ENCODE measurements at places on chromosomes 2 and 18. TPM values are rescaled to one million over a fixed set of nuclear protein-coding genes. Genes with fewer than 3 reads are reported as not detected.

UGT1A1 gene
- not detected for polyA plus RNA-seq

- no peak for DNase-seq
These were observed 238.5 kb downstream of the ALPK2 start for GRCh38 chr18:58390399-58390798.

RAB6D gene
- not detected for polyA plus RNA-seq

GRCh38 chr2:18849841-18850578 lies 260.6 kb upstream of the NT5C1B start:
- no peak for DNase-seq

LYG1 gene
- 1.7 TPM for polyA plus RNA-seq

- DNase-seq = no peak
These were observed 41.1 kb upstream of the ASXL3 start for GRCh38 chr18:33536904-33537303.

DNA sequence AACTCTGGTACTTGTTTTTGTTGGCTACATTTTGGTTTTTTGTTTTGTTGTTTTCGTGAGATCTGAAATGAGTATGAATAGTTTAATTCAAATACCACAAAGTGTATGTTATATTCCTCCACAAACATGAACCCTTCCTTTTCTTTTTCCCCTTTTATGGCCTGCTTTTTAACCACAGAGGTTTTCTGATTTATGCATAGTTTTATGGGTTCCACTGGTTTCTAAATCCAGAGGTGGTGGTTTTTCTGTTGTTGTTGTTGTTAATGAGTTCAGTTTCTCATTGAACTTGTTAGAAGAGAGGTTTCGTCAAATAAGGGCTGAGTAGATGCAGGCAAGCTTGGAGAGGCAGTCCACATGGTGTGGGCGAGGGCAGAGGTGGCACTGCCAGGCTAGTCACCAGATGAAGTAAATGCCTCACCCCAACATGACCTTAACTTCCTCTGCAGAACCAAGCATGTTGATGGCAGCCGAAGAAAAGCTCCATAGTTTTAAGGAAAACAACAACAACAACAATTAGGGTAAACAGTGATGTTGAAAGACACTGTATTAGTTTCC lies 72.5 kb downstream of the RIF1 start:
- no peak for DNase-seq

- DNase-seq = no peak
These were observed 45.7 kb upstream of the NEMP2 start for GRCh38 chr2:190579915-190580846.

DNA sequence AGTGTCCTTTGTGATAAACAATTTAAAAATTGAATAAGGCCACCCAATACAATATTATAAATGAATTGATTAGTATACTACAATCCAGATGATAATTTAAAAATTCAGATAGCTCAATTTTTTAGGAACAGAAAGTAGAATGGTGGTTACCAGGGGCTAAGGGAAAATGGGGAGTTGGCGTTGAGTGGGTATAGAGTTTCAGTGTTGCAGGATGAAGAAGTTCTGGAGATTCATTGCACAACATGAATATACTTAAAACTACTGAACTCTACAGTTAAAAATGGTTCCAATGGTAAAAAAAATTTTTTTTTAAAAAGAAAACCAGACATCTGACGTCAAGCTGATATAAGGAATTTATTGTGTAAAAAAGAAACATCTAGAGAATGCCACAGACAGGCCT lies 20.9 kb downstream of the SLC39A6 start:
- no peak for DNase-seq

ACKR3 gene
- polyA plus RNA-seq = not detected

- no peak for DNase-seq
These were observed 84.2 kb downstream of the GAREM1 start for GRCh38 chr18:32386471-32386870.

LANCL1 gene
- 22.2 TPM for polyA plus RNA-seq

- no peak for DNase-seq
These were observed 41.3 kb downstream of the SCG2 start for GRCh38 chr2:223560749-223561435.

NOL4 gene
- not detected for polyA plus RNA-seq

ACVR1 gene
- 5.9 TPM for polyA plus RNA-seq

GRCh38 chr2:160747501-160748170 lies 254.0 kb upstream of the RBMS1 start:
- DNase-seq = no peak

DNA sequence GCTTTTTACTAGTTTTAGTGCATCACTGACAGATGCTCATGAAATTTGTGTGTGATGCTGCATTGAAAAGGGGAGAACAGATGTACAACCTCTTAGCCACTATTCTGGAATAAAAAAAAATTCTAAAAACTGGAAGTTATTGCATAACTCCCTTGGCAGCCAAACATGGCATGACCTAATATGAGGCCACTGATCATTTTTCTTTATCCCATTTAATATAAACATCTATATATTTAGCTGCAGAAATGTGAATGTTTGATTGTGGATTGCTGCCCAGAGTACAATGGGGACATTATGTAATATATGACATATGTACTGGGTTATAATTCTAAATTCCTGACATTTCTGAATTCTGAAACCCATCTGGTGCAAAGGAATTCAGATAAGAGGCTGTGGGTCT lies 86.5 kb downstream of the CDCA7 start:
- DNase-seq = no peak

ZDBF2 gene
- 0.03 TPM for polyA plus RNA-seq

GRCh38 chr2:53200072-53200471 lies 567.5 kb upstream of the CHAC2 start:
- DNase-seq = no peak

GRCh38 chr2:48983551-48983950 lies 170.8 kb downstream of the FSHR start:
- no peak for DNase-seq

DNA sequence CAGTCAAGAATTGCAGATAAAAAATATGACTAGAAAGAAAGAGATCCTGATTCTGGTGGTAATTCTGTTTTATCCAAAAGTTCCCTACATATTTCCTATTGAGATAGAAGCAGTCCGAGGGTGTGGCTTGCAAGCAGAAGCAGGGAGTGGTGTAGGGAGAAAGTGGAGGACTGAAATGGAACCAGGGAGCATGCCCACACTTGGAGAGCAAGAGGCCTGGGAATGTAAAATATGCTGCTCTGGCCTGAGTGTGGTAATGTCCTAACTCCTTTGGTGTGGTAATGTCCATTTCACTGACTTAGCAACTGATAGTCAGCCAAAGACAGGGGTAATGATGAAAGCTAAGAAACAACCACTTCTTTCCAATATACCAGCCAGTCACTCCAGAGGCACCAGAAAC lies 30.1 kb upstream of the FMNL2 start:
- DNase-seq = no peak

DNA sequence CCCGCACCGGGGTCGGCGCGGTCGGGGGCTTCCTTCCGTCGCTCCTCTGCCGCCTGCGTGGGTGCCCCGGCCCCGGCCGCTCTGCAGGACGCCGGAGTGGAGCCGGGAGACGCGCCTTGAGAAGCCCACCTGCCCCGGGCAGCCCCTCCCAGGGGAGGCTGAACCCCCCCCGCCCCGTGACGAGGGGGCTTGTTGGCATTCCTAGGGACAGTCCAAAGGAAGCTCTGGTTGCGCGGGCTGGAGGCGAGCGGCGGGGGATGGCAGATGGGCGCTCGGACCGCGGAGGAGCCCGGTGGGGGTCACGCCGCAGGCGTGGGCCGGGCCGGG lies 133.5 kb upstream of the MGAT5 start:
- DNase-seq = peak; percentile 42

DNA sequence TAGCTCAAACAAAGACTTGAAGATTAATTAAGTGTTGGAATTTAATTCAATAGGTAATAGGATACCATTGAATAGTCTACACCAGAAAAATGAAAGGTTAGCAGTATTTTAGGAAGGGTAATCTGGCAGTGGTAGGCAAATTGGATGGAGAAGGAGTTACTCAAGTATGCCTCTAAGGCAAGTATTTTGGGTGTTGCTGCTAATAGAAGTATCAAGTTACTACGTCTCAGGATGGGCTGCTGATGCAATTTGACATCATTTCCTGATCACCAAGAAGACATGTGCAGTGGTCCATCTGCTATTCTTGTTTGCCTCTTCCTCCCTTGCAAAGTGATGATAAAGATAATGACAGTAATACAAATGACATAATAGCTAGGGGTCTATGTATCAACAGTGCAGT lies 485.3 kb downstream of the TGIF1 start:
- no peak for DNase-seq

RAX gene
- polyA plus RNA-seq = not detected

- DNase-seq = no peak
These were observed 716.4 kb downstream of the RNF144A start for GRCh38 chr2:7633566-7634153.

- DNase-seq = peak; percentile 23
These were observed 29.9 kb upstream of the GPR155 start for GRCh38 chr2:174516501-174517378.

- DNase-seq = no peak
These were observed 104.9 kb upstream of the MGAT5 start for GRCh38 chr2:134148843-134149472.

GRCh38 chr2:80073134-80073561 lies 231.4 kb downstream of the LRRTM1 start:
- DNase-seq = peak; percentile 55

DNA sequence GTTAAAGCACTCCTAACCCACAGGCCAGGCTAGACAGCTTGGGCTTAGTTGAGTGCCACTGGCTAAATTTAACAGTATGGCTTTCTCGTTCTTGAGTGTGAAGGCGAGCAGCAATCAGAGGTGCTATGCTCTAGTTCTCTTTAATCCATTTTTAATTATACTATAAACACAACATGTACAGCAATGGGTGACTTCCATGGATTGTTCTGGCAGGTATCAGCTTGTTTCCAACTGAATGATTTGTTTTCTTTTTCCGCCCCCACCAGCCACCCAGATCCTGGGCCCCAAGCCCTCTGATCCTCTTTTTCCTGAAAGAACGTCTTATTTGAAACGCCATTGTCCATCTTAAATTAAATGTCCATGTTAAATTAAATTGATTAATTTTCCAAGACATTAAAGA lies 244.8 kb downstream of the IKZF2 start:
- DNase-seq = no peak

GRCh38 chr2:3180082-3180908 lies 197.3 kb downstream of the EIPR1 start:
- no peak for DNase-seq

DNA sequence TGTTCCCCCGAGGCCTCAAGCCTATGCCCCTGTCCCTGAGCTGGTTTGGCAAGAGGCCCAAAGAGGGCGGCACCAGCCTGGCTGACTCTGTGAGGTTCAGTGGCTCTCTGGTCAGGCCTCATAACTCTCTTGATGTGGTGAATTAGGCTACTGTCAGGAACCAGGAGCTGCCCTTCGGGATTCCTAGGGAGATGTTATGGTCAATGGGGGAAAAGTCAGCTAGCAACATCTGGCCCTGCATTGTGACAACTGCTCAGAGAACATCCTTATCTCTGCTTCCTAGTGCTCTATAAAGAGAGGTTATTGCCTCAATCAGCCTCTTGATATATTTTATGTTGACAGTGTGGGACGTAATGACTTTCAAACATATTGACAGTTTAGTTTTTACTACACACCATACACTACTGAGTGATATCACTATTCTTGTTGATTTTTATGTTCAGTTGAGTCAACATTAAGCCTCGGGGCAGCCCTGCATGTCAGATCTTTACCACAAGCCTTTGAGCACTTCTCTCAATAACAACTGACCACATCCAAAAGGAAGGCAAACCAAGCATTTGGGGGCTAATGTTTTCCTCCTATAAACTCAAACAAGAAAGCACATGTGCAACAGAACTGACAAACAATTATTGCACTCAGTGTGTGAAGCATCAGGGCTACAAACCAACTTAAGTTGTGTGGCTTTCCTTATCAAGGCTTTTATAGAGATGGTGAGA lies 448.3 kb upstream of the SLC14A2 start:
- no peak for DNase-seq

UBR3 gene
- 20.7 TPM for polyA plus RNA-seq

GRCh38 chr2:60882971-60883753 lies 1.8 kb downstream of the REL start:
- DNase-seq = no peak

DNA sequence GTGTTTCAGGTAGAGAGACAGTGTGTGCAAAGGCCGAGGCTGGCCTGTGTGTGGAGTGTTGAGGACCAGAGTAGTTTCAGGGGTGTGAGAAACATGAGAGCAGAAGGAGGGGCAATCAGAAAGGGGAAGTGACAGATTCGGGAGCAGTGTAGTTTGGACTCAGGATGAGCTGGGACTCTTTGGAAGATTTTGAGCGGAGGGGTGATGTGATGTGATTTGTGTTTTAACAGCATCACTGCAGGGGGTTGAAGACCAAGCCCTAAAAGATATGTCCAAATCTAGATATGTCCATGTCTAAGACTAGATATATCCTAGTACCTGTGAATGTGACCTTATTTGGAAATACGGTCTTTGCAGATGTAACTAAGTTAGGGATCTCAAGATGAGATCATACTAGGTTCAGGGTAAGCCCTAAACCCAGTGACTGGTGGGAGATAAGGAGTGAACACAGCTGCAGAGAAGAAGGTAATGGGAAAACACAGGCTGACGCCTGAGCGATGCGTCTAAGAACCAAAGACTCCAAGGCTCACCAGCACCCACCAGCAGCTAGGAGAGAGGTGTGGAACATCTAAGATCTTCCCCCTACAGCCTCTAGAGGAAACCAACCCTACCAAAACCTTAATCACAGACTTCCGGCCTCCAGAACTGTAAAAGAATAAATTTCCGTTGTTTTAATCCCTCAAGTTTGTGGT lies 38.5 kb upstream of the MYO3B start:
- peak; percentile 41 for DNase-seq

DNA sequence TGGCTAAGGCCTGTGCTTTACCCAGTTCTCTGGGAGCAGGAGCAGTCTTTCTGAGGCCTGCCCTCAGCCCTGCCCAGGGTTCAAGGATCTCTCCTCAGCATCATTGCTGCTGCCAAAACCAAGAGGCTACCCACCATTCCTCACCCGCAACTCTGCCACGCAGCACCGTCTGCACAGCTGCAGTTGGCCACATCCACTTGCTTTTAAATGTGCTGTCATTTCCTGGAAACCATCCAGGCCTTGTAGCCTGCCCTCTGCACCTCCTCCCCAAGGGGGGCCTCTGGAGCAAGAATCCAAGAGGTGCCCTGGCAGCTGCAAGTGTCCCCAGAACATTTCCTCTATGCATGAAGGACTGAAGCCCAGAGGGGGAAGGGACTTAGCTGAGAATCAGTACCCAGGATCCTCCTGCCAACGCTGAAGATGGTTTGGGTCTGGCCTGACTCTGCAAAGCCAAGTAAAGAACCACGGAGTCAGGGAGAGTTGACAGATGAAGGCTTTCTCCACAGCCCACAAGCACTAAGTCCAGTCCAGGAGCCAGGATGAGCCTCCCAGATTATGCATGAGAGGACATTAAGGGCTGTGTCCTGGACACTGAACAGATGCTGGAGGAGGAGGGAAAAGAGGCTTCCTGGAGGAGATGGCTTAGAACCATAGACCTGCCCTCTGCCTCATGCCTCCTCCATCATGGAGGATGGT lies 14.9 kb downstream of the EMX1 start:
- no peak for DNase-seq
